ENCODE measurements at places on chromosomes 1 and 21. TPM values are rescaled to one million over a fixed set of nuclear protein-coding genes. Genes with fewer than 3 reads are reported as not detected.

- DNase-seq = no peak
Observed at GRCh38 chr1:67827688-67828087, 5.6 kb downstream of the GNG12 start.

DNA sequence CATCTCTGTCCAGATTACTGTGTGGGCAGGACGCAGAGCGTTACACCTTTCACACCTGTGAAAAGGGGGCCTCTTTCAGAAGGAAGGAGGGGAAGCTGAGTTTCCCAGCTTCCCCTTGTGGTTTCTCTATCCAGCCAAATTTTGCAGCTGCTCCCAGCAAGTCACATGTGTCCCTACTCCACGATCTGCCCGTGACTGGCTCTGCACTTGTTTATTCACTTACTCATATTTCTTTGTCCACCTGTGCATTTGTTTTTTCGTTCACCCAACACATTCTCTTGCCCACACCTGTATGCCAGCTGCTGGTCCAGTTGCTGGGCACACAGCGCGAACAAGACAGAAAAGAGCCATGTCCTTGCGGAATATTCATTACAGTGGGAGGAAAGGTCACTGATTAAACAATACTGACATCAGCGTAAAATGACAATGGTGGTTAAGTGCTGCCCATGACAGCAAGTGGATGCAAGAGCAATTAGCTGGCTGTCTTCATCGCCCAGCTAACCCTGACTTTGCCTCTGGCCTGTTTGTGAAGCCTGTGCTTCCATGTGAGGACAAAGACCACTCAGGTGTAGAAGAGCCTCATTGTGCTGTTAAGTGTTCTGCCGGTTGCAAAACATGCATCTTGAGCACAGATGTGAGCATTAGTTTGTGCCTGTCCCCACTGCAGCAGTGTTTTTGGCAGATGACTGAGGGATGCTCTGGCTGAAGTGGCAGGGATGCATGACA lies 28.6 kb upstream of the NEK2 start:
- no peak for DNase-seq

GRCh38 chr1:37631036-37631435 lies 3.7 kb downstream of the RSPO1 start:
- no peak for DNase-seq

DNA sequence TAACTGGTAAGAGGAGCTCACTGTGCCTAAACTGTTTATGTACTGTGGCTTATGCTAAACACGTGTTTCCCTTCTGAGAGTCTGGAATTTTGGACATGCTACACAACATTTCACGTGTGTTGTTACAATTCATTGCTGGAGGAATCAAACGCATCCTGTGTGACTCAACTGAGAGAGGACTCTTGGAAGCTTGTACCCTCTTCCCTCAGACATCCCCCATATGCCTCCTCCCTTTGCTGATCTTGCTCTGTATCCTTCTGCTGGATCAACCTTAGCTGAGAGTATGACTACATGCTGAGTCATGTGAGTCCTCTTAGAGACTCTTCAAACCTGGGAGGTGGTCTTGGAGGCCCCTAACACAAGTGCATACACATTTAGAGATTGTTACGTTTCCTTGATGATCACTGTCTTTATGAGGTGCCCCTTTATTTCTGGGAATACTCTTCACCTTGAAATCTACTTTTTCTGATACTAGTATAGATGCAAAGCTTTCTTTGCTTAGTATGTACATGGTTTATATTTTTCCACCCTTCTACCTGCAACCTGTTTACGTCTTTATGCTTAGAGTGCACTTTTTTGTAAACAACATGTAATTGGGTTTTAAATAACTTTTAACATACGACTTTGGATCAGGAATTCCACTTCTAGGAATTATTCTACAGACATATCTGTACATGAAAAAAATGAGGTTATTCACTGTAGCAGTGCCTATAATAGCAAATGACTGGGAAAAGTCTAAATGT lies 8.7 kb downstream of the NPHP4 start:
- no peak for DNase-seq

DNA sequence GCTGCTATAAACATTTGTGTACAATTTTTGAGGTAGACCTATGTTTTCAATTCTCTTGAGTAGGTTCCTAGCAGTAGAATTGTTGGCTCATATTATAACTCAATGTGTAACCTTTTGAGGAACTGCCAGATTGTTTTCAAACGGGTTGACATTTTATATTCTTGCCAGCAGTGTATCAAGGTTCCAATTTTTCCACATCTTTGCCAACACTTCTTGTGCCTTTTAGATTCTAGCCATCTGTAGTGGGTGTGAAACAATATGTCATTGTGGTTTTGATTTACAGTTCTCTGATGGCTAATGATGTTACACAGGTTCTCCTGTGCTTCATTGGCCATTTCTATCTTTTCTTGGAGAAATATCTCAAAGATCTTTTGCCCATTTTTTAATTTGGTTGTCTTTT lies 36.4 kb downstream of the MAP3K7CL start:
- DNase-seq = no peak

C4BPB gene
- not detected for total RNA-seq

SPRR1B gene
- not detected for total RNA-seq

LAMB3 gene
- 0.37 TPM for total RNA-seq
